ENCODE measurements at places on chromosomes 7 and 10.
A peak's percentile ranks its signal among the peaks of the same experiment; 100 is the strongest.

- no peak for DNase-seq
Measured at GRCh38 chr10:91711885-91712680, 79.2 kb upstream of the PPP1R3C start.

- DNase-seq, result no peak
Measured at GRCh38 chr10:10942441-10942840, 75.2 kb upstream of the CELF2 start.

DNA sequence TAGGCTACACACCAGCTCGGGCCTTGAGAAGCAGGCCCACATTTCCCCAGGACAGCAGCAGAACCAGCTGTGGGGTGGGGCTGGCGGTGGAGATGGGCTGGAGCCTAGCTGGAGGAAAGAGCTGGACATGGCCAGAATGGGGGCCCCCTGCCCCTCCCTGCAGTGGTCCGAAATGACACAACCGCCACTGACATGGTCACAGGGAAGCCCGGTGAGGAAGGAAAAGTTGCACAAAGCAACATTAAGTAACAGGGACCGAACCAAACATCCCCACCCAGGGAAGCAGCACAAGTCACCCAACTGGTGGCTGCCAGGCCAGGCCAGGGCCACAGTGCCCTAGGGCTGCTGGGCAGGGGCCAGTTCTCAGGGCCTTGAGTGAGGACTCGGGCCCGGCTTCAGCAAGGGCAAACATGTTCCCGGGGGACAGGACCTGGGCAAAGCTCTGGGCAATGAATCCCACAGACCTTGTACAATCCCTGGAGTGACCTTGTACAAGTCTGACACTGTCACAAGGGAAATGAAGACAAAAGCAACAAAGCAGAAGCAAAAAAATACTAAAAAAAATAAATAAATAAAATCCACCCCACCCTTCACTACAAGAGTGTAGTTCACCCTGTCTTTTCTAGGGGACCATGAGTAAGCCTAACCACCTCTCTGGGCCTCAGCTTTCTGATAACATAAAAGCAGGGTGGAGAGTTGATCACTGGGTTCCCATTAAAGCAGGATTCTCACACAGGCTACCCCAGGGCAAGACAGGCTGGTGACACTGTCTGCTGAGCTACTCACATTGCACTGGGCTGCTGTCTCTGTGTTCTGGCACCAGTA is 33.0 kb downstream of the PSAP start:
- no peak for DNase-seq

DNA sequence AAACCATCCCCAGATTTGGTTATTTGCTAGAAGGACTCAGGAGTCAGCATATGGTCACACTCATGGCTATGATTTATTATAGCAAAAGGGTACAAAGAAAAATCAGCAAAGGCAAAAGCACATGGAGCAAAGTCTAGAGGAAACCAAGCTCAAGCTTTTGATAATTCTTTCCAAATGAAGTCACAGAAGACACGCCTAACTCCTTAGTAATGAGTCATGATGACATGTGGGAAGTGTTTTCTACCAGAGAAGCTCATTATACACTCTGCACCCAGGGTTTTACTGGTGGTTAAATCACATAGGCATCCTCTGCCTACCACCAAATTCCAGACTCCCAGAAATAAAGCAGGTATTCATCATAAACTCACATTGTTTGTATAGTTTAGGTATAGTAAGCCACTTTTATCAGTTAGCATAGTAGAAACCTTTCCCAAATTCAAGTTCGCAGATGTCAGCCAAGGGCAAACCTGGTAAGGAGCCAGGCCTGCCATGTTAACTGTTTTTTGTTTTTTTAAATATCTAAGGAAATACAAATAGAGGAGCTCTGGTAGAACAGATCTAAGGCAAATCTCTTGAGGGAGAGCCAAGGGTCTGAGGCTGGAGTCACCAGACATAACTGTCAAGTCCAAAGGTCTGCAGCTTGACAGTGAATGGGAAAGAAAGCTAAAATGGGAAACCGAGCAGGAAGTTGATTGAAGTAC is 15.4 kb upstream of the HIBADH start:
- DNase-seq, result peak; percentile 89

DNA sequence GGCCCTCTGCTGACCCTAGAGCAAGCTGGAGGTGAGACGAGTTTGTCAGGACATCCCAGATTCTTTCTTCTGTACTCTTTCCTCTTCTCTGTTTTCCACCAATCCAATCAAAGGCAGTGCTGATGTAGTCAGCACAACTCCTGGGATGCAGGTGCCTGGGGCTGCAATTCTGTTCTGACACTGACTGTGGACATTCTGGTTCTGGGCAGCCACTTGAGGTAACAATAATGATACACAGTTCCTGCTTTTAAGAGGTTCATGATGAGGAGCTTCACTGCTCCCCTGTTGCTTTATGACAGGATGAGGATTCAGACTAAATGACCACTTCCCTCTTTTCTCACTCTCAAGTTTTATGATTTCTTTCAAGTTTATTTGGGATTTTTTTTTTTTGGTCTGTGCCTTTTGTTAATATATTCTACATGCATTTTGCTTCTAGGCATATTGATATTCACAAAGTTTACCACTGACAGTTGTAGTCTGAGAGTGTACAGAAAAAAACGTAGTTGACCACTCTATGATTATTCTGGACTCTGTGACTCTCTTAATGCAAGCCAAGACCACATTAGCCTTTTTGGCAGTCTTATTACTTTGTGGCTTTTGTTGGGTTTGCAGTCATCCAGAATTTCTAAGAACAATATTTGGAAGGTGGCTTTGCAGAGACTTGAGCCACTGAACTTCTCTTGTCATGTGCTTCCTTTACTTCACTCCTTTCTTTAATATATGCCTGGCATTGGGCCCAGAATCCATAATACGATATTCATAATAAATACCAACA is 247.6 kb downstream of the AUTS2 start:
- DNase-seq, result no peak

All from SJSA1 (cell line).